Activated CD4-positive, alpha-beta memory T cell treated with anti-CD3 and anti-CD28 coated beads for 36 hours (primary cell): ENCODE measurements at places on chromosomes 7 and 10.

GRCh38 chr10:125114761-125115391 lies 45.5 kb downstream of the CTBP2 start:
- no peak for DNase-seq

DNA sequence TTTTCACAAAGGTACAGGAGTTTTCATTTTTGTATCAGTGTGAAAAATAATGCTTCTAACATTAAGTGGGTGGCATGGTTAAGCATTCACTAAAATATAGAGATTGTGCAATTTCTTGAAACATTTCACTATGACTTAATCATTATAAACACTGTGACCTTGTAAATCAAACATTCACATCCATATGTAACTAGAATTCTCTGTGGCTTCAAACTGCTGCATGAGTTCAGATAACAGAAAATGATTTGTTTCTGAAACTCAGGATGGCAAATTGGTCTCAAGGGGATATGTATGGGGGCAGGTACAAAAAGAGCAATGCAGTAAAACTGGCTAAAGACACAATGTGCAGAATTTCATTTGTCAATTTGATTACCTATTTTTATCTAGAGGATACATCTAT lies 3.8 kb downstream of the FAM133B start:
- DNase-seq = no peak

DNA sequence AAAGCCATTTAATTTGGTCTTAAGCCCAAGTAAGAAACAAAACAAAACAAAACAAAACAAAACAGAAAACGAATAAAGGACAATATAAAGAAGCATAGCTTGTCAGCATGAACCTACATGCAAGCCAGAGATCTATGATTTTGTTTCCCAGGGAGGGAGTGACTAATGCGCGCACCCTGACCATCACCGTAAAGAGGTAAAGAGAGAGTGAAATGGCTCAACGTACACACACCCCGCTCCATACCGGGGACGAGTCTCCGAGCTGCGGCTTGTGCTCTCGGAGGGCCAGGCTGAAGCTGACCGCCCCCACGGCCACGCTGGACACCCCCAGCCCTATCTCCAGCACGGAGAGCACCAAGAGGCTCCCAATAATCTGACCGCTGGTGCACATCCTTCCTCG lies 1.1 kb downstream of the TMEM196 start:
- no peak for DNase-seq

DNA sequence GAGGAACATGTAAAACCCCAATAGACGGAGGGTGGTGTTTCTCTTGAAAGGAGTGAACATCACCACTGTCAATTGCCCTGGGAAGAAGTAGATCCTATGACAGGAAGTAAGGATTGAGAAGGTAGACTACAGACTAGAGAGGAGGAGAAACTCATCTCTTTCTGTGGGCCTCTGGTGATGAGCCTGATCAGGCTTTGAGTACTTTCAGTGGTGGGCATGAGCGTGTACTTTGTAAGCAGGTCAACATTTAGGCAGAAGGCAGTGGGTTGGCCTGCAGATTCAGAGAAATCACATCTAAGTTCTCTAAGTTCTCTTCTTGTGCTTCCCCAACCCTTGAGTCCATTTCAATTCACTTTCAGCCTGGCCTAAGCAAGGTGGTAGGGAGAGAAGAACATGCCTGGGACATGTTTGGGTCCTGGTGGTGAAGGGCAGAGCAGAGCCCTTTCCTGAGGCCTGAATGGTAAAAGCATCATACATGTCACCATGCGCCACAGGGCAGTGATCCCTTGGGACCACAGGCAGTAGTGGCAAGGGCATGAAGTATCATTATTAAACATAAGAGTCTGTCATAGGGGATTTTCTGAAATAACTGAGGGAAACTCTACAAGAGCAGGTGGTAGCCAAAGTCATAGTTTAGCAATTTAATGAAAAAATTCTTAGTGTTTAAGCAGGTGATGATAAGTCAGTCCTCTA lies 56.4 kb upstream of the ANKRD1 start:
- no peak for DNase-seq

DNA sequence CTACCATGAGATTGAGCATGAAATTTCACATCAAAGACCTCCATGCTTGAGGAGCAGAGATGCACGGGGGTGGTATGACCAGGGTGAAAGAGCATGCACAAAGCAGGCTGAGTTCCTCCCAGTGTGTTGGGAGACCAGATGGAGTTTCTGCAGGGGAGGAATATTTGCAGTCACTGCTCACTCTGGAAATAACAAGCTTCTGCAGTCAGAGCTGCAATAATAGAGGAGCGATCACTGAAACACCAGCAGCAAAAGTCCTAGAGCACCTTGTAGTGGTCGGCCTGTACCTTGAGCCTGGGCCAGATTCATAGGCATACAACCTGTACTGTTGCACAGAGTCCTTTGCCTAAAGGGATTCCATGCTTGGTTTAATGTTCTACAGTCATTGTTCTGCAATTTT lies 184.5 kb upstream of the SP8 start:
- no peak for DNase-seq

DNA sequence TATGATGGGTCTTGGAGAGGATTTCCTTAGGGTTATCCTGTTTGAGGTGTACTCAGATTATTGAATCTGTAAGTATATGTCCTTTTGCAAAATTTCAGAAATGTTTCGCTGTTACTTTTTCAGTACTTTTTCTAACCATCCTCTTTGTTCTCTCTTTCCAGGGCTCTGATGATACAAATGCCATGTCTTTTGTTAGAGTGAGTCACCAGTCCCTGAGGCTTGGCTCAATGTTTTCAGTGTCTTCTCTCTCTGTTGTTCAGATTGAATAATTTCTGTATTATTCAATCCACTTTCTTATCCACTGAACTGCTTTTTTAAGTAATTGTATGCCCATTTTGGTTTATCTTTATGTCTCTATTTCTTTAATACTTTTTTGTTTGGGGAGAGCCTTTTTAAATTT lies 449.4 kb downstream of the TNS3 start:
- no peak for DNase-seq

GRCh38 chr7:108149908-108150307 lies 19.7 kb upstream of the LAMB4 start:
- DNase-seq = no peak

- DNase-seq = no peak
These were observed 18.1 kb upstream of the GSTK1 start for GRCh38 chr7:143245123-143245522.

- no peak for DNase-seq
These were observed 109.9 kb downstream of the HECTD2 start for GRCh38 chr10:91519899-91520514.

GRCh38 chr7:37947138-37947940 lies 26.9 kb downstream of the EPDR1 start:
- DNase-seq = no peak

DNA sequence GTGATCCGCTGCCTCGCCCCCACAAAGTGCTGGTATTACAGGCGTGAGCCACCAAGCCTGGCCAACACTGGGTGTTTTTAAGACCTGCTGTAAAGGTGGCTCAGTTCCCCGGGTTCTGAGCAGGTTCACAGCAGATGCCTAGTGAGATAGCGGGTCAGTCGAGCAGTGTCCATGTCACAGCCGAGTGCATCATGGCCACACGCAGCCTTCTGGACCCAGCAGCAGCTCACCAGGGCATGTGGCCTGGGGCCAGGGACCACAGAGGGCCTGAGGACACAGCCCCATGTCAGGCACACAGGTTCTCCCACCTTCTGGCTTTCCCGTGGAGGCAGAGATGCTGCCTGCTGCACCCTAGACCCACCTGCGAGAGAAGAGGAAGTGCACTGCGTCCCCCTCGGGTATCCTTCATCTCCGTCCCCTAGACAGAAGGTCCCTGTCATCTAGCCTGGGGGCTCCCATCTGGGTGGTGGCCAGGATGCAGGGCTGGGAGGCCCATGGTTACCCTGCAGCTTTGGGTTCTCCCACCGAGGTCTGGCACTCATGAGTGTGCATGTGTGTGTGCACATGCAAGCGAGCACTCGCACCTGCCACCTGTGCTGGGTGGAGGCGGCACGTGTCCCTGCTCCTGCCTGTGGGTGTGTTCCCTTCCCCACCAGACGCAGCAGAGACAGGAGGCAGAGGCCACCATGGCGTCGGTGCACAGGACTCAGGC lies 98.6 kb downstream of the NKX6-2 start:
- DNase-seq = no peak

- no peak for DNase-seq
These were observed 48.3 kb downstream of the ITIH5 start for GRCh38 chr10:7618461-7618860.

DNA sequence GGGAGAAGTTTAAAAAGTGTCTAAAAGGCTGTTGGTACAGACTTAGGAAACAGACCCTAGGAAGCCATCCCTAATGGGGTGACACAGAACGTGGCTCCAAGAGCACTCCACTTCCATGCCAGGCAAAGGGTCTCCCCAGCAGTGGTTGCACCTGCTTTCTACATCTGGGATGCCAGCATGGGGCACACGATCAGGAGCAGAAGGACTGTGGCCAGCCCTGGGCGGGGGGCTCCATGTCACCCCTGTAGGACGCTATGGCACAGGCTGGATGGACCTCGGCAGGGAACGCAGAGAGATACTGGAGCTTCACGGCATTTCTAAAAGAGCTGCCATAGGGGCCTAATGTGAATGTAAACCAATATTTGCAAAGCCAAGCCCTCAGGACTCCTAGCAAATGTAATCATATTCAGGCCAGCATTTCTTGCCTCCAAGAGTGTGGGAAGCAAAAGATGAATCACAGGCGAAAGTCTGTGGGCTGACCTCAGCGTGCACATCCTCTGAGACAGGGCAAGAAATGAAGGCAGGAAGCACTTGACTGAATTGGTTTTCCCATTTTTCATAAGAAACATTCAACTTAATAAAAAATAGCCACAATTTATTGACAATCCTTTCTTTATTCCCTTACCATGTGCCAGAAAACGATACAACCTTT lies 93.9 kb downstream of the ATXN7L1 start:
- peak; percentile 80 for DNase-seq

GRCh38 chr10:100470367-100470766 lies 7.6 kb downstream of the WNT8B start:
- no peak for DNase-seq

DNA sequence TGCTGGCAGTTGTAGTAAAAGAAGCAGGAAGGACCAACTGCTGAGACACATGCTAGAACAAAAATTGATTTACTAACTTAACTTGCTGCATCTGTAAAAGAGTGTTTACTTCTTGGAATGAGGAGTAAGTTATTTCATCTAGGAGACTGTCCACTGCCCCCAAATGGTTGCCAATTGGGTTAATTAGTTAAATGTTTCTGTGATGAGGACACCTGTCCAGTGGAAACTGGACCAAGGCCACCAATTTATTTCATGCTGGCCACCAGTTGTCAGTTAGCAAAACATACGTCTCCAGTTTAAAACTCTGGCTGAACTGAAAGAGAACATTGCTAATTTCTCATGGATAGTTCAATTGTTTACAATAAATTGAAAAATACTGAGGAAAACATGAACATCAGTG lies 191.7 kb downstream of the PPP1R9A start:
- no peak for DNase-seq

GRCh38 chr7:149468208-149468607 lies 7.3 kb upstream of the ZNF777 start:
- no peak for DNase-seq

DNA sequence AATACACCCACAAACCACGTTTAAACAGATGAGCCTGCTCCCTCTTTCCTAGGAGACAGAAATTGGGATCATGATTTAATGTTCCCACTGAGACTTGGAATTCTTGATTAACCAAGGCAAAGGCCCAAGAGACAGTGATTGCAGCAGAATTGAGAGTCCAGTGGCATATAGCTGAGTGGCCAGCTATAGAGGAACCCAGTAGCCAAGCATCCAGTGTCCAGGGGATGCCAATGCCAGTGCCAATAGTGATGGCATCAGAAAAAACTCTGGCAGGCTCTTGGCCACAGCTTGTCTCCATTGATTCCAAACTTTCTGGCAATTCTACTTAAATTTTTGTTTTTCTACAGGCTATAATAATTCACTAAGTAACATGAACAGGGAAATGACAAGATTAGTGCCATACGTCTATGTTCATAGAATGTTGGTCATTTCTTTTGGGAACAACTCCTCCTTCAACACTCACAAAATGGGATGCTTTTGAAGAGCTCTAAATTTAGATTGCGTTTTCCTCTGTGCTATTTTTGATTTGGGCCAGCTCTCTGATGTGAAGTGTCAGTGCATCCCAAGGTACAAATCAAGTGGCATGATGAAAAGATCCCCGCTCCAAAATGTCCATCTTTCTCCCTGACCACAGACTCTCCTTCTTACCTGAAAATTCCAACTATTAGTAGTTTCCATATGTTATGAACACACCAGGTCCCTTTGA lies 83.1 kb upstream of the A1CF start:
- DNase-seq = no peak

DNA sequence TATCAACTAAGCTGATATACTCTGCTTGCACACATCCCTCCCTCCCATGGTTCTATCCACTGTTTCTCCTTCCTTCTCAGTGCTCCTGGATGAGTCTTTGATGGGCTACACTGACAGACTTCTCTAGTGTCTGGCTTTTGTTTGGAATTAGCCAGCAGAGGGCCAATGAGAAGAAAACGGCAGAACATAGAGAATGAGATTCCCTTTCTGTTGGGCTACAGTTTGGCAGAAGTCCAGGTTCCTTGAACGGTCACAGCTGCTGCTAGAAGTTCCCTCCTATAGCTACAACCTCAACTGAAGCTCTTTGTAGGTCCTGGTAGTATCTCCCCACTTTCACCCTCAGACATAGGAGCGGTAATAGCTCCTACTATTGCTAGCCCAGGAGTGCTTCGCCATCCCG lies 251.1 kb upstream of the LRRN3 start:
- DNase-seq = no peak

GRCh38 chr7:47170516-47170915 lies 411.4 kb downstream of the TNS3 start:
- DNase-seq = no peak
